ENCODE measurements at places on chromosomes 4 and X. TPM values are rescaled to one million over a fixed set of nuclear protein-coding genes. Genes with fewer than 3 reads are reported as not detected.
A peak's percentile ranks its signal among the peaks of the same experiment; 100 is the strongest.

DNA sequence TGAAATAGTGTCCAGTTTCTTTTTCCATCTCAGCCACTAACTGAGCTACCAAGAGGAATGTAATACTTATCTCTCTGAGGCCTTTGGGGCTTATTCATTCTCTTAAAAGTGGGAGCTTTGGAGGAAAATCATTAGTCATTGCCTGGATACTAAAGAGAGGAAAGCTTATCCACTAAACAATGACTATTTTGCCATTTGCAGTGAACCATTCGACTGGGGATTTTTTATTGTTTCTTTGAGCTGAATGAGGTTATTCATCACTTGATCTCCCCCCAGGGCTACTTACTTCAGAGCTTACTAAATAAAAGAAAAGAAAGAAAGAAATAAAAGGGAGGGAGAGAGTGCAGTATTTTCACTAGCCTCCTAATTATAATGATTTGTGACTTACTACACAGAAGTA lies 1329.5 kb upstream of the TENM3 start:
- peak; percentile 88 for DNase-seq

- peak; percentile 2 for DNase-seq
These were observed 9.3 kb downstream of the PAGE4 start for GRCh38 chrX:49838374-49838773.

- peak; percentile 91 for DNase-seq
These were observed 11.9 kb upstream of the SLC9A7 start for GRCh38 chrX:46770817-46771163.

DNA sequence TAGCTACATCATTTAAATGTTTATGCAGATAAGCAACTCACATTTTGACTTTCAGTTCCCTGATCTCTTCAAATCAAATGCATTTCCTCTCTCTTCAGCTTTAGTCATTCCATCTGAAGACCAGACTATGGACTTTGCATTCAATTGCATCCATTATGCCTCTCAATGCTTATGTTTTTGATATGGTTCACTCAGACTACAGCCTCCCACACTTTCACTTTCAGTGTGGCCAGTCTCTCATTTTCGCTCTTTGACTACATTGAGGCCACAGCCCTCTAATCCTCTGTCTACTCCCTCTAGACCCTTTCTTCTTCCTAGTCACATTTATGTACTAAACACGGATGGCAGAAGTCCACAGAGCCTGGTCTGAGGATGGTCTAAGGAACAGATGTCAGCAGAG lies 24.5 kb upstream of the VEGFC start:
- DNase-seq: no peak

DNA sequence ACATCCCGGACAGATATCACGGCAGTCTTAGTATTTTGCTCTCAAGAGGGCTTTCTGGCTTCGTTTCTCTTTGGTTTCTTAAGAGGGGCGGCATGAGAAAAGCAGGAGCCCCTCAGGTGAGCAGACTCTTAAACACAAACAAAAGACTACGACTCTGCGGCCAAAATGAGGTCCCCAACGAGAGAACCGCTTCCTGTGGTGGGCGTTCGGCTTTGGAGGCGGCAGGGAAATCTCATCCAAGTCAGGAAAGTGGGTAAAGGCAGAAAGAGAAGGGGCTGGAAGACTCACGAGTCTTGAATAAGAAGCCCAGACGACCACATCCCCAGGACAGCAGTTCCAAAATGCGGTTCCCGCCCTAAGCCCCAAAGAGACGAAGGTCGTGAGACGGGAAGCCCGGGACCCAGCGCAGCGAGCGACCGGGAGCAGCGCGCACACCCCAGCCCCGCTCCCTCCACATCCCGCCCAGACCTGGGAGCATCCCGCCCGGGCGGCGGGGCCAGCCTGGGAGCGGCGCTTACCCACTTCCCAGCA lies 409 bp downstream of the UGDH start:
- DNase-seq: peak; percentile 9

GRCh38 chr4:7672601-7673000 lies 237.9 kb upstream of the PSAPL1 start:
- no peak for DNase-seq

- peak; percentile 52 for DNase-seq
These were observed 58.6 kb downstream of the DDX60L start for GRCh38 chr4:168421671-168422070.

DNA sequence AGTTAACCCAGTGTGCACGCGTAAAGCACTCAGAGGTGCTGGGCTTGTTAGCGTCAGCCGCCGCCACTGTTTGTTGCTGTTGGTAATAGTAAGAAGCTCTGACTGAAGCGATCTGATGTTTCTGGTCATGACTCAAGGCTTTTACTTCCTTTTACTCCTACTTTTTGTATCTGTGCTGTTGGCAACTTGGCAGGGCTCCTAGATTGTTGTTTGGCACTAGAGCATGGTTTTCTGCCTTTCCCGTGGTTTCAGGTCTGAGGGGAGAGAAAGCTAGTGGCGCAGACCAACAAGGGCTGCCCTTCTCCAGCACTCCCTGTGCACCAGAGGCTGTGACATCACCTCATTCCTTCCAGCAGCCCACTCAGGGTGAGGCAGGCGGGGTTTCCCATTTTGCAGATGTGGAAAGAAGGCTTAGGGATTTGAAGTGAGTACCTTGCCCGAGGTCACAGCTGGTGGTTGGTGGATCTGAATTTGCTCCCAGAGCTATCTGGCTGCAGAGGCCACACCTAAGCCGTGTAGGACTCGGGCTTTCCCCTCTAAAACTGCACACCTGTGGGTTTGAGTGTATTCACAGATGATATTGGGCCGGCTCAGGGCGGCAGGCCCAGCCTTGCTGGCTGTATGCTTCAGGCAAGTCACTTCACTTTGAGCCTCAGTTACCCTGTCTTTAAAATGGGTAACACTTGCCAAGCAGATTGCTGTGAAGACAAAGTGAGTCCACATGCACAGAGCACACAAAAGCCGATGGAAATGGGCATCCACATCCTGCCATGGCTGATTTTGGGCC lies 51.2 kb upstream of the TADA2B start:
- peak; percentile 94 for DNase-seq

DNA sequence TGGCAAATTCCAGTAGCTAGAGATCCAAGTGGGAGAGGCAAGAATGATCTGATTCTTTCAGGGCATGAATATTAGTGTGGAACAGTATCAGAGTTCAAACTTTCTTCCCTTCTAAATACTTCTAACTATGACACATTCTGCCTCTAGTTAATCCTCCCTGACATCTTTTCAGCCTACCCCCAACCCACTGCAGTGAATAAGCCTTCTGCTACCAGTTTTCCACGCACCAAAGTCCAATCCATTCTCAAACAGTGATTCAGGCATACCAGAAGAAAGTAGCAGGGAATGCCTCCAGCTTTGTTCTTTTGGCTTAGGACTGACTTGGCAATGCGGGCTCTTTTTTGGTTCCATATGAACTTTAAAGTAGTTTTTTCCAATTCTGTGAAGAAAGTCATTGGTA lies 155.4 kb upstream of the FTHL17 start:
- DNase-seq: peak; percentile 85

- DNase-seq: no peak
These were observed 52.2 kb downstream of the SPARCL1 start for GRCh38 chr4:87476934-87477333.

GRCh38 chr4:121375262-121375661 lies 5.6 kb downstream of the QRFPR start:
- peak; percentile 55 for DNase-seq

- DNase-seq: no peak
These were observed 10.2 kb downstream of the EDNRA start for GRCh38 chr4:147491086-147491485.

GRCh38 chr4:173211838-173212237 lies 43.2 kb downstream of the GALNT7 start:
- peak; percentile 82 for DNase-seq

DNA sequence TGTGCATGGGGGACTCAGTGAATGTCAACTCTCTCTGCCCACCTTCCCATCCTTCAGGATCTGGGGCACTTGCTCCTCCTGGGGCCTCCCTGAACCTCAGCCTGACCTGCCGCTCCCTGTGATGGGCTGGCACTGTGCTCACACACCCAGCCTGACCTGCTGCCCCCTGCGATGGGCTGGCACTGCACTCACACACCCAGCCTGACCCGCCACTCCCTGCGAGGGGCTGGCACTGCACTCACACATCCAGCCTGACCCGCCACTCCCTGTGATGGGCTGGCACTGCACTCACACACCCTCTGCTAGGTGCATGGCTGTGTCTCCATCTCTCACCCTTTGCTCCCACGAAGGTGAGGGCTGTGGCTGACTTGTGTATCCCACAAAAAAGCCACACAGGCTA lies 103.4 kb downstream of the ABLIM2 start:
- no peak for DNase-seq

PRKG2 gene
- 0.29 TPM for total RNA-seq

ARAP2 gene
- 10.4 TPM for total RNA-seq

WNK3 gene
- 6.2 TPM for total RNA-seq
